ENCODE measurements at places on chromosomes 13 and 19.

DNA sequence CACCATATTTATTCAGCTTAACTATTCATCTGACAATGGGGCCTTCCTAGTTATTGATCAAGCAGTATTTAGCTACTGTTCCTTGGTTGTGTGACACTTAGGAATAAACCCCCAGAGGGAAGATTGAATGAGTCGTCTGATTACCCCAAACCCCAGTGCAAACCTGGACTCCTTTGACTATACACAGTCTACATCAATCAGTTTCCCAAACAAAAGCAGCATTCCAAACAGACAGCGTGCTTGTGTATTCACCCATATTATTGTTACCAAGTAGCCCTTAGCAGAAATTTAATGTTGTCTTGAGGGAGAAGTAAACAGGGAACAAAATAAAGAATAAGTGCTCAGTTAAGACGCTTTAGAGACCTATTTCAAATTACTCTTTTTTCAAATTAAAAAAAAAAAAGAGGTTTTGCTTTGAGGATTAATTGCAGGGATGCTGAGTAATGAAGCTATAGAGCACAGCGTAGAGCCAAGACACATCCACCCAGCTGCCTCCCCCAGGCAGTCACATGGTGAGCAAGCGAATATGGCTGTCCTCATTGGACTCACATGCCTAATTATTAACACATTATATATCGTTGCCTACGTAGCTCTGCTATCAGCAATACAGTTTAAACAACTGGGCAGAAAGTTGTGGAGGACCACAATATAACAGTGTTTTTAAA, 14.7 kb upstream of the B3GLCT start:
- DNase-seq, result no peak

- DNase-seq, result no peak
Observed at GRCh38 chr19:10299545-10300458, 9.8 kb downstream of the ZGLP1 start.

GRCh38 chr19:47271949-47272348, 2.7 kb upstream of the INAFM1 start:
- DNase-seq, result no peak

DNA sequence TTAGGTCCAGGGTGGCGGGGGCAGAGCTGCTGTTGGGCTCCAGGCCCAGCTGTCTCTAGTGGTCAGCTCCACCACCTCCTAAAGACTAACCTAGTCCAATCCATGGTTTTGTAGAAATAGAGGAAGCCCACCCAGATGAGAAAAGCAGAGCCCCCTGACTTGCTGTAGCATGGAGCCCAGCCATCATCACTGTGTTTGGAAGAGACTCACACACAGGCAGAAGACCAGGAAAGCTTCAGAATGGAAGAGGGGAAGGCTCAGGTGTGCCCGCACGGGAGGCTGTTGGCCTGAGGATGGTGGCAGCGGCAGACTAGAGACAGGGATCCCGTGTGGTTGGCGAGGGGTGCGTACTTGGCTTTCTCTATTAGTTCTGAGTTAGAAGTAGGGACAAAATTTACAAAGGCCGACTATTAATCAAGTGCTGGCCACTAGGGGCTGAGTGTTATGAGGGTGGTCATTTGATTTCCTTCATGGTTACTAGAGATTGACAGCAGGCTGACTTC, 193.2 kb upstream of the SOX1 start:
- no peak for DNase-seq

DNA sequence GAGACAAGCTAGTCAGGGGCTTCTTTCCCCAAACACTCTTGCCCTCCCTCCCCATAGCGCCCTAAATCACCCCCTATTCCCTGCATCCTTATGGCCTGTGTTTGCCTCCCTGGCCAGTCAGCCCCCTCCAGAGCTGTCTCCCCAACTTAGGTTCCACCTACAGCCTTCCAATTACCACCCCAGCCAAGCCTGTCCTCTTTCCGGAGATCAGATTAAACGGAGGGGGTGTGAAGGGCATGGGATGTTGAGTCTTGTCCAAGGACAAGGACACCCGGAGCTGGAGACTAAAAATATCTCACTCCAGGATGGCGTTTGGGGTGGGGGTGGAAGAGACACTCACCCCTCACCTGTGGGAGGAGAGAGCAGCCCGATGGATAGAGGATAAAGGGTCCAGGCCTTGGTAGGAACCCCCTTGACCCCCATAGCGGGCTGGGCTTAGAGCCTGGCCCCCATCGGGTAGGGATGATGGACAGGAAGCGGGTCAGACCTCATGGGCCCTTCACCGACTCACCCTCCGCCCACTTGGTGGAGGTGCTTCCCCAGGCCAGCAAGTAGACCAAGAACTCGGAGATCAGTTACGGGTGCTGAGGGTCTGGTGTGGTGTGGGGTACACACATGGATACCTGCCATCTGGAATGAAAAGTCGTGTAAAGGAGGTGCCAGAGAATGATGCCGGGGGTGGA, 6.0 kb downstream of the ZNF865 start:
- DNase-seq, result no peak

DNA sequence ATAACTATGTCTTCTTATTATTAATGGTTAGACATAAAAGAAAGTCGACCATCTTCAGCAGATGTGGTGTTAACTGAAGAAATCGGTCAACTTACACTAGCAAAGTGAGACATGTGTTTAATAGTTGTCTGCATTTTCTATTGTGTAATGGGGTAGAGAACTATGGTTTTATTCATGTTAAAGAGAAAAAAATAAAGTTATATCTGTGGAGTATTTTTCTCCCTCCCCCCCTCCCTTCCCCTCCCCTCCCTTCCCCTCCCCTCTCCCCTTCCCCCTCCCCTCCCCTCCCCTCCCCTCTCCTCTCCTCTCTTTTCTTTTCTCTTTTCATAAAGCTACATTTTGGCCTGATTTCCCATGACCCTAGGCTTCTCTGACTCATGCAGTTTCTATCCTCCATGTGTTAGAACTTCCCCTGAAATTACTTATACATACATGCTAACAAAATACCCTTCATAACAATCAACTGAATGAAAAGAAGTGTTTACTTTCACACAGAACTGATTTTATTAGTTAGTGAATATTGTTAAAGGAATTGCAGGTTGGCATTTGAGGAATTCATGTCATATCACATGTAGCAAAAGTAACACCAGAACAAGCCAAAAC, 1431.0 kb upstream of the ATXN8OS start:
- DNase-seq, result no peak

- DNase-seq, result no peak
Observed at GRCh38 chr13:112719016-112719415, 29.2 kb downstream of the ATP11A start.

DNA sequence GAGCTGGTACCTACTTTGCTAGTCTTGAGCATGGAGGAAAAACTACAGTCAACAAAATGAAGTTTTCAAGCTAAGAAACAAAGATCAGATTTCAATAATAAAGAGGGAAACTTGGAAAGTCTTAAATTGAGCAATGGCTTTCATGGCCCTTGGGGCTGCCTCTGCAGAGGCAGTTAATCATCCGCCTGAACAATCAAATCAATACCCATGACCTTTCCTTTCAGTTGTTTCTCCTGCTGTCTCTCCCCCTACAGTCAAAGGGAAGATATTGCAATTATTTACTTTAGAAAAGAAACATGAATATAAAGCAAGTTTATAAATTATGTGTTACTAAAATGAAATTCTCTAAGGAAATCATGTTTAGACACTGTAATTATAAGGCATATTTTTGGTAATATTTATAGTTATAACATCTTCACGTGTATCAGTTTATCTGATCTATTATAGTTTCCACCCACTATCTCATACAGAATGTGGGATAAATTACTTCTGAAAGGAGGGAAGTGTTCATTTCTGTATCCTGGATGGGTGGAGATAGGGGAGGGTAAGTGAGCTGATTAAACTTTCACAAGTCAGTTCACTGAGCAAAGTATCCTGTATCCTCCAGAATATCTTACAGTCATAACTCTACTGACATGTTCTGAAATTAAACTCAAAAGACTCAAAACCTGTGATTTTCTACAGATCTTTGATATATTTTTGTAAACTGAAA, 72.4 kb upstream of the TSC22D1 start:
- DNase-seq, result peak; percentile 48

- DNase-seq, result peak; percentile 49
Observed at GRCh38 chr13:75704194-75704926, 68.2 kb downstream of the LMO7 start.

All from adipocyte (in vitro differentiated cells).